A172 (cell line): ENCODE measurements at places on chromosomes 5 and 9.
A peak's percentile ranks its signal among the peaks of the same experiment; 100 is the strongest.

DNA sequence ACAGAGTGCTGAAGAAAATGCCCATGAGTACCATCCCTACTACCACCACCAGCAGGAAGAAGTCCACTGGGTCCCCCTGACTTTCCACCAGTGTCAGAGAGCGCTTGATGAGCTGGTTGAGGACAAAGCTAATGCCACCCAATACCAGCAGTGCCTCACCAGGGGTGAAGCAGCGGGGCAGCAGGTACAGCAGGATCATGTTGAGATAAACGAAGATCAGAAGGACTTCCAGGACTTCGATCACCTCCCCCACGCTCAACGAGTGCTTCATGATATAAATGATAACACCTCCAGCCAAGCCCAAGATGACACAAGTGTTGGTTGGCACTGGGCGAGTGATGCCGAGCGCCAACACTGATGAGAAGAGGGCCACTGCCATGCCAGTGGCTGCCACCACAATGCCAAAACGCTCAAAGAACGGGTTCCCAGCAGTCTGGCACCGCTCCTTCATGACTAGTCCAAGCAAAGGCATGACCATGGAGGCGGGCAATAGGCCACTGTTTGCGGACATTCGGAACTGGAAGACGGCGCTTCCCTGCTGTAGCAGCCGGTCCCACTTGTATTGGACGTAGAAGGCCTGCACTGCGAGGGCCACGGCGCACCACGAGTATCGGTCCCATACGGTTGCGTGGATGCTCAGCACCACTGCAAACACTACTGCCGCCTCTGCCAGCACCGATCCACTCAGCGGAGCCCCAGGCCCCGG, 679 bp downstream of the DOLK start:
- no peak for DNase-seq

DNA sequence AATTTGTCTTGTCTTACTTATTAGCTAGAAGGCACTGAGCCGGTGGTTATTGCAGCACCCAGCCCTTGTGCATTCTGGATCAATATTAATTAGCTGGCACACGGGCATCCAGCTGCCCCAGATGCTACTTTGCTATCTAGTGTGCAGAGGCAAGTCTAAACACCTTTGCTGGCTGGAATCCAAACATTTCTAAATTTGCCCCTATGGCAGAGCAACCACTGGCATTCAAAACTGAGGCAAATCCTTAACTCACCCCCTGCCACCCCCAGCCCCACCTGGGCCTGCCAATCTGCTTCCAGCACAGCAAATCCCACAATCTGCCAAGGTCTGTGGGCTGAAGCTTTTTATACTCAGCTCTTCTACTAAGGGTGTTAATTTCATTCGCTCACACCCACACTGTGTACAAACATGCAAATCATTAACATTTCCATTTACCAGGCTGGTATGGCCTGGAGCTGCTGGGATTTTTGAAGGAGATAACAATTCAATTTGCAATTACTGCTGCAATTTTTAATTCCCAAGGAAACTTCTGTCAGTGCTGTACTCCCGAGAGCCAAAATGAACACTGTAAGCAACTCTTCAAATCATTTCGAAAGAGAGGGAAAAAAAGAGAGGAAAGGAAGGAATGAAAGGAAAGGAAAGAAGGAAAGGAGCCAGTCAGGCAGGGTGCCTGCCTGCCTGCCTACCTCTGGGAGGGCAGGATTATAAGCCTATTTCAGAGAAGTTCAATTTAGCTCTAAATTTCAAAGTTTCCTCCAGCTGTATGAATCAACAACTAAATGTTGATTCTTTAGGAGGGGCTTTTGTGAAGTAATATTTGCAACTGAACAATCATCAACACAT, 35.5 kb downstream of the RAPGEF1 start:
- no peak for DNase-seq

GRCh38 chr9:107938801-107939386, 449.3 kb upstream of the KLF4 start:
- DNase-seq = no peak

DNA sequence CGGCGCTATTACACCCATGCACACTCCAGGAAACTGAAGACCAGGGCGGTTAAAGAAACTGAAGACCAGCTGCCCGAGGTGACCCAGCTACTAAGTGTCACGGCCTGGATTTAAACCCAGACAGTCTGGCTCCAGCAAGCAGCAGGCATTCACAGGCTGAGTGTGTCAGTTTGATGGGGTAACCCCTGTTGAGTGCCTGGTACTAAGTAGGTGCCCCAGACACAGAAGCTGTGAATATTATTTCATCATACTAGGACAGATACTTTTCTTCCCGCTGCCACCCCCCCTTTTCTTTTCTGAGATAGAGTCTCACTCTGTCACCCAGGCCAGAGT, 7.3 kb downstream of the ENG start:
- DNase-seq = peak; percentile 87

- peak; percentile 45 for DNase-seq
These were observed 133.9 kb downstream of the MAN2A1 start for GRCh38 chr5:109823597-109823996.
